Activated T-cell treated with anti-CD3 and anti-CD28 coated beads for 24 hours (primary cell): ENCODE measurements at places on chromosomes 7 and 10.

GRCh38 chr10:59968705-59969104 lies 62.3 kb upstream of the CCDC6 start:
- DNase-seq: no peak

GRCh38 chr10:108989976-108990375 lies 933.3 kb downstream of the XPNPEP1 start:
- no peak for DNase-seq

DNA sequence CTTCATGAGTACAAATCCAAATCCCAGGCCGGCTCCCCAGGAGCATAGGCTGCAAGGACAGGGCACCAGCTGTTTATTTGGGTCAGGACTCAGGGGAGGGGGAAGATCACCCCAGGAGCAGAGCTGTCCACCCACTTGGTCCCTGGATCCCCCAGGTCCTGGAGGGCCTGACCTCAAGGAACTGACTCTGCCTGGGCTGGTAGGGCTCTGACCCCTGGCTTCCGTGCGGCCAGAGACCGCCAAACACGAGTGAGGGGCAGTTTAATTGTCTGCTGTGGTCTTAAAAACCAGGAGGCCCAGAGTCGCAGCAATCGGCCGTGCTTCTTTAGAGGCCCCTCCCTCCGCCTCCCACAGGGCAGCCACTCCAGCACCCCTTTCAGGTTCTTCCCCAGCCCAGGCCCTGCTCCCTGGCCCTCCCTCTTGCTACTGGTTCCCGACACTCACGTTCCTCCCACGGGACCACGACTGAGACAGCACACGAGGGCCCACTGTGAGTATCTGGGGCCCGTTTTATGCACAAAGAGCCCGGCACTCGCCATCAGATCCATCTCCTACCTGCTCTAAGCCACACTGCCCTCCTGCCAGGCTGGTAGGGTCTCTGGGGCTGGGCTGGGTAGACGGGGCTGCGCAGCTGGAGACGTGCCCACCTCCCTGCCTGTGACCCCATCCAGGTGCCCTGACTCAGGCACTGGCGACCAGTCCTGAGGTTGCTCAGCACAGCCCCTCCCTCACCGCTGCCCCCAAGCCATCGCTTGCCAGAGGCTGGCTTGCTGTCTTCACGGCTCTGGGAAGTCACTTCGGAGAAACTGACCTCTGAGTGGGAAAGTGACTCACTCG lies 30.0 kb upstream of the CFAP46 start:
- no peak for DNase-seq

DNA sequence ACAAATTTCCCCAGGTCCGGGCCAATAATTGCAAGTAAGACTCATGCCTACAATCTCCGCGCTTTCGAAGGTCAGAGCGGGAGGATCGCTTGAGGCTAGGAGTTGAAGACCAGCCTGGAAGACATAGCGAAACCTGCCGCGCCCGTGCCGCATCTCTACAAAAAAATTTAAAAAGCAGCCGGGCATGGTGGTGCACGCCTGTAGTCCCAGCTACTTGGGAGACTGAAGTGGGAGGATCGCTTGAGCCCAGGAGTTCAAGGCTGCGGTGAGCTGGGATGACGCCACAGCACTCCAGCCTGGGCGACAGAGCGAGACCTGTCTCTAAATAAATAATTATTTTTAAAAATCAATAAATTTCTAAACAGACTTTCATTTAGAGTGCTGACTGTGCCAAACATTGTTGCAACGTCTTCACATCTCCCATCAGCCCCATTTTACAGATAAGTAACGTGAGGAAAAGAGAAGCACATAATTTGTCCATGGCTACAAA lies 494 bp upstream of the CFAP43 start:
- no peak for DNase-seq

GRCh38 chr7:149463500-149464161 lies 2.8 kb upstream of the ZNF777 start:
- no peak for DNase-seq

DNA sequence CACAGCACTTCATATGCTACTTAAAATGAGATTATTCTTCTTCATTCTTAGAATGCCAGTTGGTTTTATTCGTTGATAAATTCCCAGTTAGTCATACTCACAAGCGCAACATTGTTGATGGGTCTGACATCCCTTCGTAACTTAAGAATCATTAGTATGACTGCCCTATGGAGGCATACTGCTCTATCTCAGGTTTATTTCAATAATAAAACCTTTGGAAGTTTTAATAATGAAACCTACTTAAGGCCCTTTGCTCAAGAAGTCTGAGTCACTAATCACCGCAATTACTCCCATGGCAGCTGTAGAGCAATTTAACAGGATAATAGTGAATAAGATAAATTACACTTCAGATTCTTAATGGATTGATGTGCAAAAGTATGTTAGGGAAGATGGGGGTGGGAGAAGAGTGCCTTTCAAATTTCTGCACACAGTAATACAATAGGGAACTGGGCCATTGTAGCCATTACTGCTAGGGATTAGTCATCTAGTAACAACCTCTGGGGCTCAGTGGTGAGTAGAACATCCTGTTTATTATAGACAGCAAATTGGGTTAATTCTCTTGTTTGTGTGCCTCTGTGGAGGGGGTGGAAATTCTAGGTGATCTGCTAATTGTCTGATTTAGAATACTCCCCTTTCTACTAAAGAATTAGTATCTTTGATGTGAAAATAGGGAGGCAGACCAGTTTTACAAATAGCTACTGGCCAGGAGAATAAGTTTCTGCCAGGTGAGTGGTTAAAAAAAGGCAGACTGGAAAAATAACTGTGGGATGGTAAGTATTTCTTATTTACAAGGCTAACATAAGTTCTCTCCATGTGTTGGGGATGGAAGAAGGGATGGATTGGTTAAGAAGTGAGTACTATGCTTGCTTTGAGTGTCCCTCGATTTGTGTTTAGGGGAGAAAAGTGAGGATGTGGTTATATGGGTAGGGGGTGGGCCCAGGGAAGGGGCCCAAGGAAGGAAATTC lies 74.5 kb upstream of the VKORC1L1 start:
- no peak for DNase-seq

- DNase-seq: no peak
Observed at GRCh38 chr10:11401264-11402235, 209.9 kb downstream of the USP6NL start.

- no peak for DNase-seq
Observed at GRCh38 chr7:115292381-115292780, 370.5 kb downstream of the MDFIC start.

DNA sequence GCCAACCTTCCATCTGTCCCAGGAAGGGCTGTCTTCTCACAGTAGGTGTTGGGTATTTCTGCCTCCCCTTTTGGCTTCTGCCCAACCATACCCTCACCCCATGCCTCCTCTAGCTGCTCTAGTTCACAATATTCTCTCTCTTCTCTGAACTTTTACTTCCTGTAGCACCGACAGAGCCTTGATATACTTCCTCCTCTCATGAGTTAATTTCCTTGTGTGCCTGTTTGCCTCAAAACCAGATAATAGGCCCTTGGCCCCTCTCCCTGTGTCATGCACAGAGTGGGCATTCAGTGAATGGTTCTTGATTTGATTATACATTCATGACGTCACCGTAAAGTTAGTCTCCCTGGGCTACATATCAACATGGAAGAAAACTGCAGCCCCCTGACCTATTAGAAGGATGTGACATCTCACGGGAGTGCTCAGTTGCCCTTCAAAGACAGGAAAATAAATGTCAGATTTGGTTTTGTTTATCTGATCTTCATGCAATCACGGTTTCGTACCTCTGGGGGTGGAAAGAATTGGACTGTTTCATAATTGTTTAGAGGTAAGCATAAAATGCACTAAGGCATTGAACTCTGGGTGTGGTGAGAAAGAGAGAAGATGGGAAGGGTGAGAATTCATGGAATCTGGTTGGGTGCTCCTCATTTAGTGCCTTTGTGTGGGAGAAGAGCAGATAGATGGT lies 127.7 kb downstream of the ITIH5 start:
- DNase-seq: no peak

DNA sequence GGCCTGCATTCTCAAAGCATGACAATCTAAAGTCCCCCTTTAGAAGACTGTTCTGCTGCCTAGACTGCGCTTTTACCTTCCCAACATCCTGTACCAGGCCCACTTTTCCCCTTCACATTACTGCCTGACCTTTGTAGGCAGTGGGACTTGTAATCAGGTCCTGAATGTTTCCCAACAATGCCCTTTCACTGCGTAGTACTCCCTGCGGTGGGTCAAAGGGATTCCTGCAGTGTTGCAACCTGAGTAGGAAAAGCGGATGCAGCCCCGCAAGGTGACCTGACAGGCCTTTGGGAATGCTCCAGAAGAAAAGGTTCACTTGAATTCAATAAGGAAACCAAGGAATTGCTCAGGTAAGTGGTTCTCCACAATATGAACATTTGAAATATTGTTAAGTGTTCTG lies 4.9 kb upstream of the TCAF1 start:
- no peak for DNase-seq

GRCh38 chr7:157439761-157440160 lies 103.0 kb downstream of the DNAJB6 start:
- DNase-seq: no peak

GRCh38 chr7:4682621-4683042 lies 537 bp downstream of the FOXK1 start:
- DNase-seq: peak; percentile 10
